SK-N-SH (cell line): ENCODE measurements at places on chromosomes 5 and 9.

- no peak for DNase-seq
Measured at GRCh38 chr9:97766610-97767009, 69.5 kb upstream of the XPA start.

DNA sequence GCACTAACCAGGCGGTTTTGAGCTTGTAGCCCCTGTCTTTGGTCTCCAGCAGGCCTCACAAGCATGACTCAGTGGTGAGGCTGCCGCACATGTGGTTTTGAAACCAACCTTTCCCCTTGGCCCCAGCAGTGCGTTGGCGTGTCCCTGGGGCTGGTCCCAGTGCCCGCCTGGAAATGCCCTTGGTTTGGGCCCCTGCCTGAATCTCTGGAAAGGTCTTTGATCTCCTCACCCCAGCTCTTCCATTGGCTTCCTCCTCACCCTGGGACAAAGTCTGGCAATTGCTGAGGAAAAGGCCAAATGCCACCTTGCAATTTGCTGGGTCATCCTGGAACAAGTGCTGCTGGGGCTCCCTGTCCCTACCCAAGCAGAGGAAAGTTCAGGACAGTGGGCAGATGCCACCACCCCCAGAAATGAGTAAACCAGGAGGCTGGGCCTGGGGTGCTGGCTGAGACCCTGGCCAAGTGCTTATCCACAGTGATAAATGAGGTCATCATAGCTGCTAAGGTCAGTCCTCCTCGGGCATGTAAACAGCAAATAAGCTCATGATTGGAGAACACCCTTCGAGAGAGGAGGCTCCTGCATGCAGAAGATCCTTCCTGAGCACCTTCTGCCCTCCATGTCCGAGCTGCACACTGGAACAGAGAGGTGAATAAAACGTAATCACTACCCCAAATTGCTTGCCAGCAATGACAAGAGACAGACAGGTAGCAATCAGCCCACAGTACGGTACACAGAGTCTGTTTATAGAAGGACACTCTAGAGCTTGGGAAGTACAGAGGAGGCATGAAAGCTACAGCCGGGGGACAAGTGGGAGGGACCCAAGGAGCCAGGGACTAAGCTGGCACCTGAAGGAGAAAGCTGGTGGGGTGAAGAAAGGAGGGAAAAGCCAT is 98.9 kb upstream of the CPEB4 start:
- DNase-seq: no peak

DNA sequence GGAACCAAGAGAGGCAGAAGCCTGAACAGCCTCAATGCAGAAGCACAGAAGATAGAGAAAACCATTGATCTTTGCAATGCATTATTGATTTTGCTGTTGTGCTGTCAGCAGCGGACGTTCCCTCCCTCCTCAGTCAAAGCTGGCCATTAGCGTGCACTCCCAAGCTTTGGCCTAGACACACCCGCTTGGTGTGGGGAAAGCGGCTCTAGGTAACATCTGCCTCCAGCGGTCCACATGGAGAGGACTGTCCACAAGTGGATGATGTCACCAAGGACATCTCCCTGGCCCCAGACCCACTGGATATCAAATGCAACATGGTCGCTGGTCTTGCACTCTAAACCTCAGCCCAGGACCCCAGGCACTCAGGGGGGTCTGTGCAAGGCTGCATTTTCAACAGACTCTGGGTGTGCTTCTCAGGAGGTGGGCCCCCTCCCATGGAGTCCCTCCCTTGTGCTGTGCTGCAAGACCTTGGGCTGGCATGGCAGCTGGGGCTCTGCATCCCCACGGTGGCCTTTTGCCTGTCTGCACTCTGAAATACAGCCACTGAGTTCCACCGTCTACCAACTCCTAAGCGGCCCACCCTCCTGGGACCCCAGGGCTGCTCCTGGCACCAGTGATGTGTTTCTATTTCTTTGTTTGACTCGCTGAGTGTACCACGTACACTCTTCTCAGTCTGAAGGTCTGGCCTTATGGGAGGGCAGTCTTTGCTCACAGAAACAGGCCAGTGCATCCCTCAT is 1.9 kb downstream of the SEMA4D start:
- DNase-seq: no peak

DNA sequence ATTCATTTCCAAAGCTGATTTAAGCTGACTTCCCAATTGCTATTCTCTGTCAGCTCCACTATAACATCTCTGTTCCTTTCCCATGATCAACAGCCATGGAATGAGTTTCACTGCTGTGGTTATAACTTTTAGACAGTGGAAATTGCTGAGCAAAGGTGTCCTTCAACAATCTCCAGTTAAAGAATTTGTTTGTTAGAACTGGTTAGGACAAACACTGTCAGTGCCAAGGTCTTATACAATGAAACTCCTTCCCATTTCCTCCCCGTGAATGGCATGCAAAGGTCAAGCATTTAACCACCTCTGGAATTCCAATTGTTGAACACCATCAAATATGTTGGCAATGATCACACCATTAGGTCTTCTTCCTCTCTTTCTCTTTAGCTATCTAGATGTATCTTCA is 45.7 kb upstream of the GHR start:
- DNase-seq: no peak

- DNase-seq: no peak
Measured at GRCh38 chr9:89465001-89465451, 32.9 kb downstream of the SEMA4D start.

DNA sequence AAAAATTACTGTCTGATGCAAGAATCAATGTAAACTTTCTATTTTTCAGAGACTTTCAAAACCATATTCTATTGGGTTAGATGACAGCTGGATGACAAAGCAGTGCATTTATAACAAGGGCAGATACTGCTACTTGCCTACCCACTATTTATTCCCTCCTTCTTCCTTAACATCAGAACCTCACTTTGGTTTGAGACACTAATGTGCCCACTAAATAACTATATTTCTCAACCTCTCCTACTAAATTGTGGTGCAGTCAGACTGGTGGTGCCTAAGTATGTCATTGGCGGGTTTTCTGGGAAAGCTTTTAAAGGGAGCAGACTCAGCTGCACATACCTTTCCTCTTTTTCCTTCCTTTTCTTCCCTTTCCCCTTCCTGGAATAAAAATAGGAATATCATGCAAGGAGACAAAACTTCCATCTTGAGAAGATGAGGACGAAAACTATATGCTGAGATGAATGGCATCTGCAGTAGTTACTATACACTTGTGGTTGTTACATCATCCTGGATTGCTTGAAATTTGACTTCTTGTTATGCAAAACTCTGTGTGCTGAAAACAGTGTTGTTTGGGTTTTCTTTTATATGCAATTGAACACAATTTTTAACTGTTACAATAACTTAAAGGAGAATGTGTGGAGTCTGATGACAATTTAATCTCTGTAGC is 43.8 kb downstream of the PRR16 start:
- DNase-seq: no peak

DNA sequence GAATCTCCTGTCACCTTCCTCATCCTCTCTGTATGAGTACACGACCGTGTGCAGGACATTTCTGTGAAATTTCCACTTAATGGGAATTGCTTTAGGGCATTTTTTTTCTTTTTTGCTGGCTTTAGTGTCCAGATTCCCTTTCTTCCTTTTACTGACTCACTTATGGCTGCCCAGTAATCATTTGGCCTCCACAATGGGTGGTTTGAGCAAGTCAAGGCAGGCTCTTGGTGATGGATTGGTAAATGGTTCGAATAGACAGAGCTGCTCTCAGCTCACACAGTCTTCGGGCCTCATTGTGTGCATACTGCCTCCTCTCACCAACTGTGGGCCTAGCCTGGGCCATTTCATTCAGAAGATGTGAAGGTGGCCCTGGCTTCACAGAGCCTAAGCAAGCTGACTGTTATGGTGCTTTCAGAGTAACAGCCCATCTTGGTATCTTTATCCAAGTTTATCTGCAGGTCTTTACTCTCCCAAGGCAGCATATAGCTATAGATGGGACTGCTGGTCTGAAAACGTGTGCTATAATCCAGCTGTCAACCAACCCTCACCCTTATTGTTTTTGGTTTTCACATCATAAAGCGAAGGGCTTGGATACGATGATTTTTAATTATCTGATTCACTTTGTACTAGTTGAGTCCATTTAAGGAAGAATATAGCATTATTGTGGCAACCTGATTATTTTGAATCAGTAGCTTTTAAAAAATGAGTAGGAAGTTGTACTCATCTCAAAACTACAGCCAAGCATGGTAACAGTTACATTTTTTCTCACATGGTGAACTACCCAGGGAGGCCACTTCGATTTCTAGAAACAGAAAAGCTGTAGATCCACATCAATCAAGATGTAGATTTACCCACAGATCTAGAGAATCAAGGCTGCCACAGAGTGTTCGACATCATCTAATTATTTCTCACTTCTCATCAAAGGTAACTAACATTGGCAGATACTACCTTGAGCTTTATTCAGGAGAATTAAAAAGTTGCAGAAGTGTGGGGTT is 50.4 kb upstream of the CKMT2 start:
- DNase-seq: no peak

- DNase-seq: no peak
Measured at GRCh38 chr5:56700711-56701110, 114.6 kb upstream of the MAP3K1 start.

DNA sequence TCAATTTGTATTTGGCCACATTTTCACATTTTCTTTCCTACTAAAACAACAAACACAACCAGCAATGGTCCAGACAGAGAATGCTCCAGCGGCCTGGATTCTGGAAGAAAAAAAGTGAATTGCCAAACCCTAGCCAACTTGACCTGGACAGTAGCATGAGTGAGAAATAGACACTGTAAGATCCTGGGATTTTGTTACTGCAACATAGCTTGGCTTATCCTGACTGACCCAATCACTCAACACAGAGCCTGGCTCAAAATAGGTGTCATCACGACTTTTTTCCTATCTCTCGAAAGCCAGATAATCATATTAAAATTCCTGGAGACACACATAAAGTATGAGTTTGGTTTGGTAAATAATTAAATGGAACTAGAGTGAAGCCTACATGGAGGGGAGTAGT is 25.4 kb upstream of the MVB12B start:
- no peak for DNase-seq

GRCh38 chr9:130824643-130825350 is 10.3 kb upstream of the ABL1 start:
- peak; percentile 42 for DNase-seq

- DNase-seq: peak; percentile 51
Measured at GRCh38 chr5:141150224-141150992, 551 bp downstream of the PCDHB6 start.

GRCh38 chr9:15249981-15250380 is 57.0 kb downstream of the TTC39B start:
- no peak for DNase-seq

- DNase-seq: no peak
Measured at GRCh38 chr9:17057729-17058128, 77.1 kb upstream of the CNTLN start.

GRCh38 chr5:138448481-138449398 is 9.9 kb downstream of the REEP2 start:
- peak; percentile 62 for DNase-seq

GRCh38 chr5:131264451-131265099 is 722 bp downstream of the CDC42SE2 start:
- peak; percentile 67 for DNase-seq

- no peak for DNase-seq
Measured at GRCh38 chr5:139453683-139454567, 8.6 kb downstream of the ECSCR start.

GRCh38 chr9:110700953-110701352 is 32.4 kb downstream of the MUSK start:
- DNase-seq: no peak

- DNase-seq: no peak
Measured at GRCh38 chr9:85716031-85716877, 25.5 kb downstream of the AGTPBP1 start.

- DNase-seq: peak; percentile 90
Measured at GRCh38 chr5:178590141-178590923, at the start of gene COL23A1. Gene COL23A1 (minus strand): TSS chr5:178590393.

DNA sequence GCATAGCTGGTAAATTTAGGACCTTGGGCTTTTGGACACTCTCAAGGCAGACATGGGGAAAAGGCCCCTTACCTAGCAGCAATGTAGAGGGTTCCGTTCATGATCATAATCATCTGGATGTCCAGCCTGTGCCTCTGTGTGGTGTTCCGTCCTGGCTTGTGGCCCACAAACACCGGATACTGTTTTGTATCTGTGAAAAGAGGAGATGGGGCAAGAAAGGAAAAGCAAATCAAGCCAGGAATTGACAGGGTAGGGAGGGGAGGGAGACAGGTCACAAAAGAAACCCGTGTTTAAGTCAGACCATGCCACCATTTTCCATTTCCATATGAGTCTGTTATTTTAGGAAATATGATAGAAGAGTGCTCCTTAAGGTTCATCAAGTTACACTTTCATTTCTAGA is 72.5 kb downstream of the SEMA6A start:
- DNase-seq: no peak

DNA sequence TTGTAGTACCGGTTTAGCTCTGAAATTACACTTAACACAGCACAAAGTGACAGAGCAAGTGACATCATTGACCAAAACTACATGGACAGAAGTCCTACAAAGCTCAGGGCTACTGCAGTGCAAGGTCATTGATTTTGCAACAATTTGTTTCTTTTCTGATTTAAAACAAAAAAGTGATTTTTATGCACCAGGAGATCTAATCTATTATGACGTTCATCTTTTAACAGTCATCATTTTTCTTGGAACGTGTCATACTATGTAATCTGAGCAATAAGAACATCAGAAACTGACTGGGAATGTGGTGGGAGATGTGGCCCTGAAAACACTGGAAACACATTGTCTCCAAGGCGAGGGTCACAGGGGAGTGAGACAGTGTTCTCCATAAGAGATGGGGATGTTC is 17.4 kb upstream of the ZFAND5 start:
- no peak for DNase-seq

- DNase-seq: no peak
Measured at GRCh38 chr5:39187831-39188731, 31.3 kb downstream of the FYB1 start.

DNA sequence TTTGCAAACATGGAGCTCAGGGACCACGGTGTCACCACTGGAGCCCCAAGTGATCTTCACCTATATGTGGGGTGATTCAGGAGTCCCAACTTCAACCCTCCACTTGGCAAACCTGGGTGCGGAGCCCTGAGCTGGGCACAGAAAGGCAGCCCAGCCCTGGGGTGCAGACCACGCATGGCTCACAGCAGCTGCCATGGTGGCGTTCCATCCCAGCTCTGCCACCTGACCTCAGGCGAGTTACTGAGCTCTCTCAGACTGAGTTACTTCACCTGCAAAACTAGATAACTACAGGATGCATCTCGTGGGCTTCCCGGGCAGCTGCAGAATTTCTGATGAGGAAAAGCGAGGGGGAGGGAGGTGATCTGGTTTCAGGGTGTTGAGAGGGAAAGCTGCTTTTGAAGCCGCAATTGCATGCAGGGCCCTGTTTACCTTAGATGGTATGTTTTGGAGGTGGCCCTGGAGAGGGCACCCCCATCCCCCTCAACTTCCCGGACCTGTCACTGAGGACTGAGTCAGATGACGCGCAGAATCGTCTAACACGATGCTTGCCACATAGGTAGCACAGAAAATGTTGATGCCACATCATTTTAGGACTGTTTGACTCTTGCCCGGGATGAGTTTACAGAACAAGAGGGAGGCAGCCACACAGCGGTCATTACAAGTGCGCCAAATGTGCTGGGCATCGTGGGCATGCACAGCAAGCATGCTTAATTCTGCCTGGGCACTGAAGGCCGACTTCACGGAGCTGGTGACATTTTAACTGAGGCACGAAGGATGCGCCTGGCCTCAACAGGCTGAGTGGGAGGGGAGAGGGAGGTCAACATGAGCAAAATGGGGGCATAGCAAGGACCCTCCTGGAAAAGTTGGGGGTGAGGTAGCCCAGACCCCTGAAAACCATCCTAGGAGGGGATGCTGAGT is 154.6 kb downstream of the COL23A1 start:
- DNase-seq: no peak

- no peak for DNase-seq
Measured at GRCh38 chr9:89116064-89116804, 62.4 kb downstream of the SHC3 start.

GRCh38 chr5:157447201-157447637 is 12.8 kb upstream of the NIPAL4 start:
- no peak for DNase-seq

- DNase-seq: no peak
Measured at GRCh38 chr9:127866535-127866934, 10.9 kb downstream of the AK1 start.
